NCI-H226 (cell line): ENCODE measurements at places on chromosomes 4 and X.

DNA sequence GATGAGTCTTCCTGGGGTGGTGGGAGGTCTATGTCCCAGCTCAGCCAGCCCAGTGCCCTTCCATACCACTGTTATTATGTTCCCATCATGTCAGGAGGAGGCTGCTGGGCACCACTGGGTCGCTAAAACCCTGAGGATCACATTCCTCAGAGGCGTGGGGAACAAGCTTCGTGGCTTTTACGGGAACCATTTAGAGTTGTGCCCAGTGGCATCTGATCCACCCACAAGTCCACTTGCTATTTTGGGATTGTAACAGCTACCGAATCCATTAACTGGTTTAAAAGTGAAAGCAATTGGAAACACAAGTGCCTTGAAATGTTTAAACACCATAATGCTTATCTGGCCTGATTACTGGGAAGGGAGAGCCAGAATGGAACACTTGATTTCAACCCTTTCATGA lies 13.1 kb upstream of the CCKAR start:
- DNase-seq, result no peak

- no peak for DNase-seq
Measured at GRCh38 chrX:46665232-46666152, 91.9 kb downstream of the CHST7 start.

DNA sequence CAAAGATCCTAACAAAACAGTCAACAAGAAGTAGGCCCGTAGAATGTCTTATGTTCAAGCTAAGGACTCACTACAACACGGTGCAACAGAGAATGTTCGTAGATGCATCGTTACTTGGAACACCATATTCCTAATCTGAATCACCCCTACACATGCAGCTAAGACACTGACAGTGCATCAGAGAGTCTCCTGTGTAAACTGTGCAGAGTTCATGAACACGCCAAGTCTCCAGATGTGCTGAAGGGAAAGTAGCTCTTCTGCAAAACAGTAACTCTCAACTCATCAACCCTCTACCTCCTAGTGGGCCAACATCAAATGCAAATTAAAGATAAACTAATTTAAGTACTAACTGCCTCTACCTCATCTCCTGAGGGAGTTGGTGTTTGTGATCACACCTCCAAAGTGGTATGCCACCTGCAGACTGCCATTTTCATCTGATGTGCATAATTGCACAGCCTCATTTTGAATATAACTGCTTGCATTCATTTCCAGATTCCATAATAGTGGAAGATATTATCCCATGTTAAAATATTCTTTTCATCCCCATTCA lies 73.5 kb downstream of the MOSPD2 start:
- DNase-seq, result no peak

DNA sequence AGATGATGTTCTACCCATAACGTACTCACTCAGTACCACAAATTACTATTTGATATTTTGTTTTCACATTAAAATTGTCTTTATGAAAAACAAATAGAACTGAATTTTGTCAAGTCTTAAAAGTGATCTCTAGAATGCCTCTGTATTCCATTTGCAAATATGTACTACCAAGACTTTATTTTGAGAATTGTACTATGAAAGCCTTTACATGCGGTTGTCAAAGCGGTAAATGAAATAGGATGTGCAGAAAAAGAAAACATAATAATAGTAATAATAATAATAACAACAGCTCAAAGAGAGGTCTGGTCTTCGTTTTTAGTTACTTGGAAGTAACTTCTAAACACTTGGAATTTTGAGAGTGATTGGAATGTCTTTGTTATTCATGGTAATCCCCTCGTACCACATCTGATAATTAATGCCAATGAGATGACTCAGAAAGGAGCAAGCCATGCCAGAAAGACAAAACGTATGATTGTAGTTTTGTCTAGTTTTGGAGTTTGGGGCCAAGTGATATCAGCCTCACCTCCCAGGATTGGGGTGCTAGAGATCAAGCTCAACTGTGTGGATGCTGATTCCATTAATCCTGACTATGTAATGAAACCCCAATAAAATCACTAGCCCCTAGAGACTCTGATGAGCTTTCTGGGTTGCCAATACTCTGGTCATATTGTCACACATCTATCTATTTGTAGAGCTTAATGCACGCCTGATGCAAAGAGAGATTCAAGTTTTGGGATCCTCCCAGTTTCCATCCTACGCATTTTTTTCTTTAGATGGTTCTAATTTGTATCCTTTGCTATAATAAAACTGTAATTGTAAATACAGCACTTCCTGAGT lies 20.2 kb upstream of the CTSO start:
- peak; percentile 26 for DNase-seq

DNA sequence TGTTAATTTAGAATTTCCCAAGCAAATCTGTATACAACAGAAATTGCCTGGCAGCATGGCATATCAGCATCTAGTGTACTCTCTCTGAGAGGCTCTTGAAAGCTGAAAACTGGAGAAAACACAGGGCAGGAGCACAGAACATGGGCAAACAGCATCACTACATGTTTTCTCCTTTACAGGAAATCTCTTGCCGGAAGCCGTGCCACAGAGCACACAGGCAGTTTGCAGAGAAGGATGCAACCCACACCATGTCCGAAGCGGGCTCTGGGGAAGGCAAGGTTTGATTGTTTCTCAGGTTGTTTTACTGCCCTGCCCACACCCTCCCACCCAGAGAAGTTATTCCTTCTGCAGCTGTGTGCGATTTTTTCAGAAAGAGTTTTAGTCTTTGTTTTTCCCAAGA lies 41.1 kb upstream of the FAM9C start:
- DNase-seq, result no peak

DNA sequence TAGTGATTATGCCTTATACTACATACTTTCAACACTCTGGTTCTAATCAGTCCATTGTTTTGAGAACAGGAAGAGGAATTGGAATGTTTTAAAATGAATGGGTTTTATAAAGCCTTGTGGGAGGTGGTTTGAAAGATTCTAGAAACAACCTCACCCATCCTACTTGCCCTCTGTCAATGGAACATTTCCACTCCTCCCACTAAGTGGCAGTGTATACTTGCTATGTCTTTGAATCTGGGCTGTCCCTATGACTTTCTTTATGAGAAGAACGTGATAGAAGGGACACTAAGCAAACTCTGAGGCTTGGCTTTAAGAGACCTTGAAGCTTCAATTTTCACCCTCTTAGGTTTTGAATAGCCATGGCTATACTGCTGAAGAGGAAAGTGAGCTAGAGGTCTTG lies 611.2 kb downstream of the PPP4R3C start:
- DNase-seq, result no peak

GRCh38 chr4:22385611-22386011 lies 130.3 kb downstream of the ADGRA3 start:
- peak; percentile 61 for DNase-seq

GRCh38 chr4:123478859-123479345 lies 82.3 kb downstream of the SPRY1 start:
- DNase-seq, result no peak

GRCh38 chr4:101020956-101021355 lies 326.4 kb downstream of the PPP3CA start:
- peak; percentile 67 for DNase-seq

GRCh38 chrX:66046612-66047235 lies 6.8 kb upstream of the VSIG4 start:
- no peak for DNase-seq

DNA sequence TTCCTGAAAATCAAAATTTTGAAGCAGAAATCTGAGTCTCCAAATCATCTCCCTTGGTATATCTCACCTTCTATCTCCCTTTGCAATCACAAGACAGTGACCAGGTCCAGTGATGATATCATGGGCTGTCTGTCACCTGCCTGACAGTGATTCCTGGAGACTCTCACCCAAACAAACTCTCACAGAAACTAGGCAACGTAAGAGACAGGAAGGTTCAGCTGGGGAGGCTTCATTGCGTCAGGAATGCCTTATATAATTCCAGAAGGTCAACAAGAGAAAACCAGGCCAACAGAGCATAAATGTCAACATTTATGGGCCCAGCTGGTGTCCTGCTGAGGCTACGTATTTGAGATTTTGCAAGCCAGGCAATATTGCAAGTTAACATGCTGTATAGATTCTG lies 412.7 kb downstream of the KCNIP4 start:
- DNase-seq, result no peak

DNA sequence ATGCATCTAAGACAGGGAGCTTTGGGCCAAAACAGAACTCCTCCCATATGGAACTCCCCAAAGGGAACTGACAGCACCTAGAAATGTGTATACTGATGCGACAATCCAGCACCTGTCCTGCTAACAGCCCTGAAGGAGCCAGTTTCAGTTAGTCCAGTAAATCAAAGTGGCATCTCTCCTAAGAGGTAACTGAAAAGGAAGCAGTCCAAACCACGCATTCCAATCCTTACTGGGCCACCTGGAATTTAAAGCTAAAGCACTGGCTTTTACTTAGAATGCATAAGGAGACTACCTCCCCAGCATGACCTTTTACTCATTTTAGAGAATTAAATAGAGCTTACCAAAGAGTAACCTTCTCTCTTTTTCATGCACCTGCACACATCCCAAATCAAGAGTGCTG lies 586.8 kb upstream of the PITX2 start:
- no peak for DNase-seq

- DNase-seq, result peak; percentile 3
Measured at GRCh38 chrX:8037593-8038348, 110.6 kb upstream of the PNPLA4 start.

DNA sequence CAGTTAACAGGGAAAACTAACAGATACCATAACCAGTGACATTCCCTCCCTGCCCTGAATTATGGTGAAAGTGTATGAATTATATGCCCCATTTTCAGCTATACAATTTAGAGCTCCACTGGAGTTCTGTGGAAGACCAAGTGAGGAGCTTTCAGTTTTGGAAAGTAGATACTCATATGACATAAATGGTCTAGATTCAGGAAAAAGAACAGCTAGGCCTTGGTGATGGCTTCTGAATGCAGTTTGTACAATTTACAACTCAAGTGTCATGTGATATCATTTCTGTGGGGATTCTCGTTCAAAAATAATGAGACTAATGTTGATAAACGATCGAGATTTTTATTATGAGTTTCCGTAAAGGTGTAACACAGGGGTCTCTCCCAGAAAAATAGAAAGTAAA lies 8.2 kb upstream of the SEC24B start:
- DNase-seq, result no peak

DNA sequence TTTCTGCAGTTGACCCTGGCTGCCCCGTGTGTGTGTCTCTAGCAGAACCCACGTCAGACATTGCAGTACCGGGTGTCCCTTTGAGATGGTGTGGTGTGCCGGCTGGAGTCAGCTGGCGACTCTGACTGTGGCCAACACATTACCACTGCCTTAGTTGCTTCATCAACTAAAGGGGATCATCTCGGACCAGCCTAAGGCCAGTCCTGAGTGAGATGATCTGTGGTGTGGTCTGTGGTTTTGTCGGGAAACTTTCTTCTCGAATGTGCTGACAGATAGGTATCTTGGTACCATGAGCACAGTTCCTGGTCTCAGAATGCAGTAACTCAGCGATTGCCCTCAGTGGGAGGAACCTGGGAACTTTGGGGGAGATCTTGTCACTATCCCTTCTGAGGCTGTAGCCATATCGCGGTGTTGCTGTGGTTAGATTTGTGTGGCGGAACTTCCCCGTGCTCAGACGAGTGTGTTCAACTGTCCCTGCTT lies 15.8 kb downstream of the TBC1D14 start:
- DNase-seq, result no peak

DNA sequence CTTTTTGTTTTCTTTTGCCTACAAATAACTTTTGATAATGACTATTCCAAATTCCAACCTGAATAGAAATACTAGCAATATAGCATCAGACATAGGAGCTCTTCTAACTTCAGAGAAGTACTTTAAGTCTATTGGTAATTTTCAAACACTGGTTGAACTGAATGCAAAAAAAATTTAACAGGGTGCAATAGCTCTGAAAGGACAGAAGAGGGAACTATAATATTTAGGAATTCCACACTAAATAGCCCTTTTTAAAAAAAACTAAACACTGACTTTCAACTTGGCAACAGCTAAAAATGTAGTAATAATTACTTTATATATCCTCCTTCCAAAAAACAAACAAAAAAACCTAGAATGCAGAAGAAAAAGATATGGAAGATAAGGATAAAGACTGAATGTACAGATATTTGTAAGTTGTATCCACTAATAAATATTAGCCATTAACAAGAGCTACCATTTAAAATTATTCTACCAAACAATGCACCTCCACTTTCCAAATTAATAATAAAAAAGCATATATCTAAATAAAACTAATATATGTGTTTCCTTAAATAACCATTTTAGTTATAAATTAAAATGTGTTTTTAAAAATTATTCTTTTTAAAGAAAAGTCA lies 81.4 kb downstream of the FBXW7 start:
- DNase-seq, result no peak

DNA sequence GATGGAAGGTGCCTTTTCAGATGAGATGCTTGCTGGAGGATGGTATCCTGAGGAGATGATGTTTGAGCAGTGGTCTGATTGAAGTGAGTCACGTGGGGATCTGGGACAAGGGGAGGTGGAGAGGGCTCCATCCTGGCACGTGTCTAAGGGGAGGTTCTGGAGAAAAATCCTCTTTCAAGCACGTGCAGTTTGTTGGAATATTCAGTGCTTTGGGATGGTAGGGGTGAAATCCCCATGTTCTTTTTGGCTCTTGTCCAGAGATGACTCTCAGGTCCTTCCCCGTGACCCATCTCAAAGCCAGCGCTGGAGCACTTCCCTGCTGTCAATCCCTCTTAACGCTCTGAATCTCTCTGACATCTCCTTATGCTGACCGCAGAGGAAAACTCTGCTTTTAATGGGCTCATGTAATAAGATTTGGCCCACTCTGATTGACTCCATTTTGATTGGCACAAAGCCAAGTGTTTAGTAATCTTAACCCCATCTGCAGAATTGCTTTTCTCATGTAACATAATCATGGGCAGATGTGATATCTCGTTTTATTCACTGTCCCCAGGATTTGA lies 10.8 kb upstream of the KLKB1 start:
- DNase-seq, result no peak

GRCh38 chrX:40897718-40898270 lies 162.5 kb upstream of the MED14 start:
- no peak for DNase-seq

DNA sequence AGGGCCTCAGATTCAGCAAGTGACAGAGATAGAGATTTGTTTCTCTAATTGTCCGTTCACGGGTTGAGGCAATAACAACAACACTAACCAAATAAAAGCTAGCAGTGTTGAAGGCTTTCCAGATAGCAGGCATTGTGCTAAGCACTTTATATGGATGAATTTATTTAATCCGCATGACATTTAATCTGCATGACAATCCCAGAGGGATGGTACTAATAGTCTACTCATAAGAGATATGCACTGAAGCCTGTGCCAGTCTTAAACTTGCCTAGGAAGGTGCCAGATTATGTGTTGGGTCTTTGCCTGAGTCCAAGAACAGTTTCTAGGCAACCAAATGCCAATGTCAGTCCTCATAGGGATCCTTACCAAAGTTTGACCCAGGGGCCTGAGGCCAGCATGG lies 37.7 kb upstream of the FAT1 start:
- no peak for DNase-seq

DNA sequence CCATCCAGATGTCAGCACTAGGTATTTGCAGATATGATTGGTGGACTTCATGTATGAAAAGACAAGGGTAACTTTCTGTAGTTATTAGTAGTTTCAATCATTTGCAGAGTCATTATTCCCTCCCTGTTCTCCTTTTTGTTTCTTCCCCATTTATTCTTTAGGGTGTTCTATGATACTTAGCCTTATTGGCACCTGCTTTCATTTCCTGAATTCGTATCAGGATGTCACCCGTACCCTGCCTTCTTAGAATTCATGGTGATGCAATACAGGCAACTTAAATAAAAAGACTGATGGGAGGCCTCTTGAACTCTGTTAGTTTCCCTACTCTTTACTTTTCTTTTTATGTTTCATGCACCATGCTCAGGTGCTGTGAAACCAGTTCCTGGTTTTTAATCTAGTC lies 24.2 kb downstream of the MAGED1 start:
- DNase-seq, result no peak

GRCh38 chrX:80917919-80918318 lies 108.2 kb upstream of the BRWD3 start:
- no peak for DNase-seq
